ENCODE measurements at places on chromosomes 12 and 14.

DNA sequence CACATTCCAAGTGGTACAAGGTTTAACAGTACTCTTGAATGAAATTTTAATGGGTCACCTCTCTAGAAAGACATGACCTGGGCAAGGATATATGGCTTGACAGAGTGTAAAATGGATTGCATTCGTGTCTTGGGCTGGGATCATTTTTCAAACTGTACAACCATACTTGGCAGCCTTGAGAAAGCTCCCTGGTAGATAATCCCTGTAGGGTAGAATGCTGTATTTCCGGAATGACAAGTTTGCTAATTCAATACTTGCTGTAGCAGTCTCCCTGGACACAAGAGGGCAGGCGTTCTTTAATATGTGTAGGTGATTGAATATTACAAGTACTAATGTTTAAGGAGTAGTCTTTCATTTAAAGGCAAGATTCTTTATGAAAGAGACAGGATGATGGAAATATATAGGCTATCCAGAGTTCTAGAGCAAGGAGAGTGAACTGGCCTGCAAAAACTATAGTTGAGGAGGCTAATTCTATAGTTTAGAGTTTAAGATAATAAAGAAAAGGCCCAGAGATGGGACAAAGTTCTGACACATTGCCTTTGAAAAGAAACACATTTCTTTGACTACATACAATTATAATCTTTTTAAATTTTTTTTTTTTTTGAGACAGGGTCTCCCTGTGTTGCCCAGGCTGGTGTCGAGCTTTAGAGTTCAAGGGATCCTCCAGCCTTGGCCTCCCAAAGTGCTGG lies 53.4 kb downstream of the PLBD1 start:
- DNase-seq, result no peak

DNA sequence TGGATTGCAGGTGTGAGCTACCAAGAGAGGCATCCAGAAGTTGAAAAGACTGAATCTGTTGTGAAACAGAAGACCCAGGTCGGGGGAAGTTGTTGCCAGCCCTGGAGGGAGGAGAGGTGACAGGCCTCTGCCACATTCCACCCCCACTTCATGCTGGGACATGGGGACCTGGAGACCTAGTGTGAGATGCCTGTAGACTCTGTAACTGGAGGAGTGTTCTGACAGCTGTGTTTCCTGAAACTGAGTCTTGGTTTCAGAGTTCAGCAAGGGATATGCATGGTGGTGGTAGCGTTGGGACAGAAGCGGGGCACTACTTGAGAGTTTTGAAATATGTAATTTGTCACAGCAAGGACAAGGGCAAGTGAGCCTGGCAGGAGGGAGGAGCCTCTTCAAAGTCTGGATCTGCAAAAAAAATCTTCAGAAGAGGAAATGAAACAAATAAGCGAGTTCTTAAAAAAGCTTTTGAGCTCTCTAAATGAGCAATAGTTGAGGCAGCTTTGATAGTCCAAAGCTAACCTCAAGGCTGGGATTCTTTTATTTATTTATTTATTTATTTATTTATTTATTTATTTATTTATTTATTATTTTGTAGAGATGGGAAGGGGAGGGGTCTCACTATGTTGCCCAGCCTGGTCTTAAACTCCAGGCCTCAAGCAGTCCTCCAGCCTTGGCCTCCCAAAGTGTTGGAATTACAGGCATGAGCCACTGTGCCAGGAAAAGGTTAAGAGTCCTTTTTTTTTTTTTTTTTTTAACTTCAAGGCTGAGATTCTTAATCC lies 58.9 kb upstream of the EEA1 start:
- DNase-seq, result peak; percentile 5

DNA sequence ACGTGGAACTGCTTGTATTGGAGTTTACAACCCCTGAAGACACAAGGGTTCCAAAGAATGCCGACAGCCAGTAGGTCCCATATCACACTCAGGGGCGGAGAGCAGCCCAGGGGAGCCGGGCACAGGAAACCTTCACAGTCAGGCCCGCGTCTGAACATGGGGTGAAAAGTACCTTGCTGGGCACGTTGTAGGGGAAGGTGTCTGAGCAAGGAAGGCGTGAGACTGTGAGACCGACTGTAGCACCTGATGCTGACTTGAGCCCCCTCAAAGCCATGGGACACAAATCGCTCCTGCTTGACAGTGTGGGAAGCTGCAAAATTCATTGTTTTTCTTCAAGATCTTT lies 14.7 kb downstream of the RIMBP2 start:
- DNase-seq, result no peak

DNA sequence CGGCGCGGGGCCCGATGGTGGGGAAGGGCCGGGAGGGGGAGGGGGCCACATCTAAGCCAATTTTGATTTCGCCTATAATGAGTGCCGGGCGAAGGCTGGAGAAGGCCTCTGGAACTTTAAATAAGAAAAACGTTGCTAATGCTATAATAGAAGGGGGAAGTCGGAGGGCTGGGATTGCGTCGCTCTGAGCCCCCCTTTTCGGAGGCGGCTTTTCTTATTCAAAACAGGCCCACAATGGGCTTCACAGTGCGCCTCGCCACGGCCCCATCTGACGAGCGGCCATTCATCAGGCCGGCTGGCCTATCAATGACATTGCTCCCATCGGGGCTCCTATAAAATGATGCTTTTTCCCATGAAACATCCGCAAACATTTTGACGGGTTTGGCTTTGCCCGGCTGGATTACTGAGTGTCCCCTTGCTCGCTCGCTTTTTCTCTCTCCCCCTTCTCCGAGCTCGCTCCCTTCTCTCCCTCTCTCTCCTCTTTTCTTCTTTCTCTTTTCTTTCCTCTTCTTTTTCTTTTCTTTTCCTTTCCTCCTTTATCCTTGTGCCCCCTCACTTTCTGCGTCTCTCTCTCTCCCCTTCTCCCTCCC lies at the start of gene RFX4:
RFX4 (plus strand) TSS at position 364 of the 590 bp plus-strand sequence. CDS start 317 bp downstream, outside the sequence.
- DNase-seq, result no peak

DNA sequence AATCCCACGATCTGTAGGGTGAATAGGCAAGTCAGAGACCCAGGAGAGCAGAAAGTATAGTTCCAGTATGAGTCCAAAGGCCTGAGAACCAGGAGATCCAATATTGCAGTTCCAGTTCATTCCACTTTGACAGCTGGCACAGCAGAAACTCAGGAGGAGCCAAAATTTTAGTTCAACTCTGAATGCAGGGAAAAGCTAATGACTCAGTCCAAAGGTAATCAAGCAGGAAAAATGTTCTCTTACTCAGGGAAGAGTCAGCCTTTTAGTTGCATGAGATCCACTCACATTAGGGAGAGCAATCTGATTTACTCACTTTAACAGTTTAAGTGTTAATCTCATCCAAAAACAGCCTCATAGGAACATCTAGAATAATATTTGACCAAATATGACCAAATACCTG lies 130.2 kb upstream of the LRFN5 start:
- DNase-seq, result no peak

- DNase-seq, result peak; percentile 75
Observed at GRCh38 chr12:124456652-124457152, 110.7 kb downstream of the NCOR2 start.

- no peak for DNase-seq
Observed at GRCh38 chr14:29392287-29392686, 535.4 kb downstream of the PRKD1 start.

- no peak for DNase-seq
Observed at GRCh38 chr12:54430471-54431069, 11.5 kb upstream of the ITGA5 start.

DNA sequence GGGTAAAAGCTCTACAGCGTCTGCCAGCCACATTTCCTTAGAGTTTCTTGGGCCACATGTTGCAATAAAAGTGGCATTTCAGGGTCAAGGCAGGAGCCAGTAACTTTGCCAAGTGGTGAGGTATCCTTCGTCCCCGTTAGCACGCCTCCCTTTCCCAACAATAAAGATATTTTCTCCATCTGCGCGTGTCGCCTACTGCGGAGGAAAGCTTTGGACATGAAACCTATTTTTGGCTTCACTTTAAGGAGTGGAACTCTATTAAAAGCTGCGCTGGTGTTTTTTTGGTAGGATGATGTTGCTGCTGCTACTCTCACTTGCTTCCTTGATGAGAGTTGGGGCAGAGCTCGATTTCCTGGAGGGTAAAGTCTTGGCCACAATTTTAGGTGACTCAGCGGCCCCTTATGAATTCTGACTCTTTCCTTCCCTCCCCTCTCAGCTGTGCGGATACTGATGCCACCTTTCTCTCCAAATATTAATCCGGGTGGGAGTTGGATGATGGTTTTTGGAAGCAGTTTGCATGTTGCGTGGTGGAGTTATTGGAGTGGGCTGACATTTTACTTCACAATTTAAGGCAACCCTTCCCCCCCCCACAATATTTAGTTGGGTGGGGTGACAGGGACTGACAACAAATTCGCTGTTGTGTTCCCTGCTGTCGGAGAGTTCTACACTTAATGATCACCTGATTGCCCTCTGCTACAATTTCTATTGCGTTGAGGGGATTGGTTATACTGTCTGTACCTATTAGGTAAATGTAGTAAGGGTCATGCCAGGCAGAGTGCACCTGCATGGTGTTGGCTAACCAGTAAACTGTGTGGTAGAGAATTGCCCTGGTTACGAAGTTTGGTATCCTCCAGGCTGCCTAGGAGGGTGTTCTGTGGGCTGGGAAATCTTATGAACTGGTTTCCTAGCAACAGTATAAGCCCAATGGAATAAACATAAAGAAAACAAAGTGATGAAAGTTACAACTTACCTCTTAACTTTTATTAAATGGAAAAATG lies 1.1 kb downstream of the CCDC91 start:
- DNase-seq, result peak; percentile 81

DNA sequence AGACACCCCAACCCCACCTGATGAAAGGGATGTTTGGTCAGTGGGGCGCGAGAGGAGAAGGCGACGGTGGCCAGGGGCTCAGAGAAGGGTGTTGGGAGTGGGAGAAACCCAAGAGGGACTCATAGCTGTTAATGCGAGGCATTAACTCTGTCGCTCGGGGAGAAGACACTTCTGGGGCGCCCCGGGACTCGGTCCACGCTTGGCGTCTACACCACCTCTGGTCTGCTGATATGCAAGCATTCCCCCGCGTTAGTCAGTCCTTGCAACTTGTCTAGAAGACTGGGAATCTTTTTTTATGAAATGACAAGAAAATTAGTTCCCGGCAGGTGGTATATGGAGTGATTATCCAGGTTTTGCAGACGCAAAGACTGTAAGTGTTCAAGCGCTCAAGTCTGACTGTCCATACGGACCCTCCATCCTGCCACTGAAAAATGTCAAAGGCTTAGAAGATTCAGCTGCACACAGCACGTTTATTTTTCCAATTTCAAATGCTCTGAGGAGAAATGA lies 360 bp upstream of the SLC35F4 start:
- DNase-seq, result no peak

DNA sequence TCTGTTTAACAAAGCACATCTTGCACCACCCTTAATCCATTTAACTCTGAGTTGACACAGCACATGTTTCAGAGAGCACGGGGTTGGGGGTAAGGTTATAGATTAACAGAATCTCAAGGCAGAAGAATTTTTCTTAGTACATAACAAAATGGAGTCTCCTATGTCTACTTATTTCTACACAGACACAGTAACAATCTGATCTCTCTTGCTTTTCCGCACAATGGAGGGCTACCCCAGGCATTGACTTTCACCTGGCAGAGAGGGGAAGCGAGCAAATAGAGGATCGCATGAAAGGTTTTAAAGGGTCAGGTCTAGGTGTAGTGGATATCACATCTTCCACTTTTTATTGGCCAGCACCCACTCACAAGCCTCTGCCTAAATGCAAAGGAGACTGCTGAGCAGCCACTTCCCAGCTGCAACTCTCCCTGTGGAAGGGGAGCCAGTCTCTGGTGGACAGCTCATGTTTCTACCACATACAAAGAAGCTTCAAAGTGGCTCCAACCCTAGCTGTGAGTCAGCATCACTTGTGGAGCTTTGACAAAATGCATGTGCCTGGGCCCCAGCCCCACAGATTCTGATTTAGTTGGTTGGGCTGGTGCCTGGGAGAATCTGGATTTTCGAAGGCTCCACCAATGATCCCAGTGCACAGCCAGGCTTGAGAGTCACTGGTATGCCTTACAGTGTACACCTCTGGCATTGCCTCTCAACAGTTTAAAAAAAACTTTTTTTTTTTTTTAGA lies 7.2 kb upstream of the FNTB start:
- DNase-seq, result no peak

GRCh38 chr14:89491711-89492381 lies 74.8 kb upstream of the FOXN3 start:
- DNase-seq, result no peak

DNA sequence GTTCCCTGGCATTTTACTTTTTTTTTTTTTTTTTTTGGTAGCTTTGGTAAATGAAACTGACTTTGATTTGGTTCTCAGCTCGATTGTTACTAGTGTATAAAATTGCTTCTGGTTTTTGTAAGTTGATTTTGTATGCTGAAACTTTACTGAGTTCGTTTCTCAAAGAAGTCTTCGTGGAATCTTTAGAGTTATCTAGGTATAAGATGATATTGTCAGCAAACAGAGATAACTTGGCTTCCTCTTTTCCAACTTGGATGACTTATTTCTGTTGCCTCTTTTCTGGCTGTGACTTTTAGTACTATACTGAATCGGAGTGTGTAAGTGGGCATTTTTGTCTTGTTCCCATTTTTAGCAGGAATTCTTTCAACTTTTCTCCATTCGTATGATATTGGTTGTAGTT lies 28.1 kb downstream of the USP15 start:
- no peak for DNase-seq

- DNase-seq, result no peak
Observed at GRCh38 chr12:126570566-126570965, 1505.3 kb downstream of the AACS start.

DNA sequence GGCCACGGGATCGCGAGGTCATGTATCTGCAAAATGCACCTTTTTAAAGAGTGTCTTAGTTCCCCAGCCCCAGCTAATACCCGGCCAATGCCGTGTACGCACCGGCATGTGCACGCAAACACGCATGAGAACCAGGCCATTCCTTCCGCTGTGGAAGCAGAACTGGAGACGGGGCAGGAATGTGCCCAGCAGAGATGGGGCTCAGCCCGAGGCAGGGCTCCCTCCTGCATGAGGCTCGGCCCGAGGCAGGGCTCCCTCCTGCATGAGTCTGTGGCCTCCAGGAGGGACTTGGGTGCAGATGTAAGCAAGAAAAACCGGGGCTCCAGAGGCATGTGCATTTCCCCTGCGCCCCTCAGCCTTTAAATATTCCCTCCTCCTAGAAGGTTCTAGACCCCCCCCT lies 38.2 kb downstream of the SLC6A12 start:
- DNase-seq, result no peak

- no peak for DNase-seq
Observed at GRCh38 chr12:112796067-112796466, 4.5 kb downstream of the RPH3A start.

DNA sequence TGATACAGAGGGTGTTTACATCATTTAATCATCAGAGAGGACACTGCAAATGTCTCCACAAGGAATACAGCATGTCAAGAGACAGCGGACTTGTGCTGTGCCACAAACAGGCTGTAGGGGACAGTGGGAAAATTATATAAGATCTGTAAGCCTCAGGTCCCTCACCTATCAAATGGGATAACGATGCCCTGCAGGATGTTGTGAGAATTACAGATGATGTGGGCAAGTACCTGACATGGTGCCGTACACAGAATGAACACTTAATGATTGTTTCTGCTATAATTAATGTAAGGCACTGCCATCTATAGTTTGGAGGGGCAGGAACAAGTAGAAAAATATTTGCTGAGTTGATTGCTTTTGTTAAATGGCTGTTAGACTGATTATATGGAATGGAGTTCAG lies 81.9 kb upstream of the GTF2A1 start:
- no peak for DNase-seq

GRCh38 chr12:122687086-122687485 lies 16.1 kb downstream of the HCAR2 start:
- no peak for DNase-seq

GRCh38 chr12:90627180-90627896 lies 327.6 kb downstream of the CCER1 start:
- no peak for DNase-seq

Measured in CD4-positive, alpha-beta T cell treated with Interleukin-17A for 1 hour (primary cell).